Putamen (tissue), 1 donor: ENCODE measurements at places on chromosomes 6 and 20.
A peak's percentile ranks its signal among the peaks of the same experiment; 100 is the strongest.

DNA sequence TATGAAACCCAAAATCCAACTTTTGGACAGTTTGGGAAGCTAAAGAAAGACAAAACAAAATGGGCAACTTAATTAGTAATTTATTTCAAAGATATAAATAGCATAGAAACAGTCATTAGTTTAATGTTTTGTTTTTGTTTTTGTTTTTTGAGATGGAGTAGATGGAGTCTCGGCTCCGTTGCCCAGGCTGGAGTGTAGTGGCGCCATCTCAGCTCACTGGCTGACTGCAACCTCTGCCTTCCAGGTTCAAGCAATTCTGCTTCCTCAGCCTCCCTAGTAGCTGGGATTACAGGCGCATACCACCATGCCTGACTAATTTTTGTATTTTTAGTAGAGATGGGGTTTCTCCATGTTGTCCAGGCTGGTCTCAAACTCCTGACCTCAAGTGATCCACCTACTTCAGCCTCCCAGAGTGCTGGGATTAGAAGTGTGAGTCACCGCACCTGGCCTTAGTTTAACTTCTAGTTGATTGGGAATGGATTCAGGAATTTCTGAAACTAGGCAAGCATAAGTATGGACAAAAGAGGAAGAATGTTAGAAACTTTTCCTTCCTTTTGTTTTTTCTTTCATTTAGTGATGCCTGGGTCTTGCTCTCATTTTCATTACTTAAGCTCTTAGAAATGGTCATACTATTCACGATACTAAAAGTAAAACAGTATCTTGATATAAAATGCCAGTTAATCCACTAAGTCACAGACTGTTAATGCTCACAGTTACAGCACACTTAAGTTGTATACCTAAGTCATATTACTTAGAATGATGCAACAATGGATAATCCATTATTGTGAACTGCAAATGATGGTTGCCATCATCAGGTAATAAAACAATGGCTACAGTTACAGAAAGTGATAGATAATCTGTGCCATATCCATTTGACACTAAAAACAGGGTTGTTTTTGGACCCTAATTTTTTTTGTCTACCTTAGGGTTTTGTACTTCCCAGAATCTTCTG is 8.2 kb downstream of the SENP6 start:
- DNase-seq, result no peak

DNA sequence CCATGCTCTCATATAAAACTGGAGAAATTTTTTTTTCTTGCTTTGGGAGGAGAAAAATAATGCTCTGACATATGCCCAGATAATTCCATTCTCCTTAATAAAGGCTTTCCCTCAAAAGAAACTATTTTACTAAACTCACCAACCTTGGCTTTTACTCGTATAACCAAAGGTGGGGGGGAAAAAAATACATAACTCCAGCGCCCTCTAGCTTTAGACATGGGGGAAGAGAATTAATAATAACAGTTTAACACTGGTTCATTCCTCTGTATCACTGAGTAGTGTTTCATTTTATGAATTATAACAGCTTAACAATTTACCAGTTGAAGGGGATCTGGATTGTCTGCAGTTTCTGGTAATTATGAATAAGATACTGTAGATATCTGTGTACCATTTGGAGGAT is 1226.1 kb downstream of the GRIK2 start:
- no peak for DNase-seq

DNA sequence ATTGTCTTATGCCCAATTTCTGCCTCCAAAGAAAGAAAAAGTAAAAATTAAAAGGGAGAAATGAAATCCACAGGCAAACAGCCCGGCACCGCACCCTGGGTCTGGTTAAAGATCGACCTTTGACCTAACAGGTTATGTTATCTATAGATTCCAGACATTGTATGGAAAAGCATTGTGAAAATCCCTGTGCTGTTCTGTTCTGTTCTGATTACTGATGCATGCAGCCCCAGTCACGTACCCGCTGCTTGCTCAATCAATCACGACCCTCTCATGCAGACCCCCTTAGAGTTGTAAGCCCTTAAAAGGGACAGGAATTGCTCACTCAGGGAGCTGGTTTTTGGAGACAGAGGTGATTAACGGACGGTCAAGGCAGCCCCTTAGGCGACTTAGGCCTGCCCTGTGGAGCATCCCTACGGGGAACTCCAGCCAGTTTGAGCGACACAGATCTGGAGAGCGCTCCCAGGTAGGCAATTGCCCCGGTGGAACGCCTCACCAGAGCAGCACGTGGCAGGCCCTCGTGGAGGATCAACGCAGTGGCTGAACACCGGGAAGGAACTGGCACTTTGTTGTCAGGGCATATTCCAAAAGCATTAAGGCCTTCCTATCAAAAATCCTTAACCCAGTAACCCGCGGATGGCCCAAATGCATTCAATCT is 12.0 kb upstream of the HFE start:
- no peak for DNase-seq

- DNase-seq, result no peak
These were observed 412.8 kb upstream of the AGPAT4 start for GRCh38 chr6:161686655-161687054.

- DNase-seq, result no peak
These were observed 804.0 kb downstream of the C6orf118 start for GRCh38 chr6:164505425-164505824.

GRCh38 chr6:114020196-114020595 is 49.2 kb upstream of the HDAC2 start:
- peak; percentile 54 for DNase-seq

- no peak for DNase-seq
These were observed 173.4 kb downstream of the ARID1B start for GRCh38 chr6:156950531-156950930.

- no peak for DNase-seq
These were observed 281.7 kb upstream of the PRDM1 start for GRCh38 chr6:105804424-105804823.

DNA sequence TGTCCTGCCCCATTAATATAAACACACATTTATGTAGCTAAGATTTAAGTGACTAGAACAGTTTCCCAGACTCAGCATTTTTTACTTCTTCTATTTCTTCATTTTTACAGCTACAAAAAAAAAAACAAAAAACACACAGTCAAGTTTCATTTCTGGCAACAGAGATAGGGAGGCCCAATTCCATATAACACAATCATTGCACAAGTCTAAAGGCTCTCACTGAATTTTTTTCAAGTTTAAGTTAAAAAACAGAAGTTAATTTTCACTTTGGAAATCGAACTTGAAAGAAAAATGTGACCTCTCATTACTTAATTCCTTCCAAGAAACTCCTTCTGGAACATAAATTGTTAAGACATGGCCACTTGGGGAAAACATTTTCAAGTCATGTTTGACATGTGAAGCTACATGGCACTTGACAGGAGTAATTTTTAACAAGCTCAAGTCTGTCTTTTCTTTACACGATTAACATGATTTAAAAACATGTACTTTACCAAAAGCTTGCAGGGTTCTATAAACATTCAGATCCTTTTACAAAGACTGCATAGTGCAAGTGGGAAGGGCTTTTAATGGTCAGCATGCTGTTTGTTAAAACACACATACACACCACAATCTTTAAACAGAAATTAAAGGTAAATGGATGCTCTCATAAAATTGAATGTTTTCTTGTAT is 100.1 kb upstream of the CCDC28A start:
- no peak for DNase-seq

DNA sequence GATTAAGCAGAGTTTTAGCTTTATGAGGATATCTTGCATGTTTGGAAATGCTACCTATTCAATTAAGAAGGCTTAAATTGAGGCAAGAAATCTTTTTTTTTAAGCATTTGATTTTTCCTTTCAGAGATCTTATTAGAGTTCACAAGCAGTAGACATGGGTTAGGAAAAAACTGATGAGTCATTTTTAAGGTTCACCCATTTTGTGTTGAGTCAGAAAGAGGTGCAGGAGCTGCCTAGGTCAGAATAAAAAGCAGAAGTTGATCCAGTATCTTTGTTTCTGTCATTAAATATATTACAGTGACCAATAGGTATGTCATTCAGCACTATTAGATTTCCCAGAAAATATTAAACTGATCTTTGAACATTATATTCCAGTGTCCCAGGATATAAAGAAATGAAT is 306.8 kb downstream of the LMBRD1 start:
- no peak for DNase-seq

GRCh38 chr20:32391003-32391402 is 32.9 kb downstream of the ASXL1 start:
- DNase-seq, result no peak

DNA sequence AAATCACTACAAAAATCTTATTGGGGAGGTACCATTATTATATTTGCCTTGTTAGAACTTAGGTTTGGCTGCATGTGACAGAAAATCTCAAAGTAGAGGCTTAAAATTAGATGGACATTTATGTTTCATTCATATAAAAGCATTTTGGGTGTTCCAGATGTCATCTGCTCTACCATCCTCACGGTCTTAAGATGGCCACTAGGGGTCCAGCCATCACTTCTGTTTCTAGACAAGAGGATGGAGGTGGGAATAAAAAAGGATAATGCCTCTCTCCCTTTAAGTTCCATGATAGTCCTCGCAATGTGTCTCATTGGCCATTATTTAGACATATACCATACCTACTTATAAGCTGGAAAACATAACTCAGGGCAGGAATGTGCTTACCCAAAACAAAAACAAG is 929.5 kb downstream of the KIF16B start:
- DNase-seq, result no peak

DNA sequence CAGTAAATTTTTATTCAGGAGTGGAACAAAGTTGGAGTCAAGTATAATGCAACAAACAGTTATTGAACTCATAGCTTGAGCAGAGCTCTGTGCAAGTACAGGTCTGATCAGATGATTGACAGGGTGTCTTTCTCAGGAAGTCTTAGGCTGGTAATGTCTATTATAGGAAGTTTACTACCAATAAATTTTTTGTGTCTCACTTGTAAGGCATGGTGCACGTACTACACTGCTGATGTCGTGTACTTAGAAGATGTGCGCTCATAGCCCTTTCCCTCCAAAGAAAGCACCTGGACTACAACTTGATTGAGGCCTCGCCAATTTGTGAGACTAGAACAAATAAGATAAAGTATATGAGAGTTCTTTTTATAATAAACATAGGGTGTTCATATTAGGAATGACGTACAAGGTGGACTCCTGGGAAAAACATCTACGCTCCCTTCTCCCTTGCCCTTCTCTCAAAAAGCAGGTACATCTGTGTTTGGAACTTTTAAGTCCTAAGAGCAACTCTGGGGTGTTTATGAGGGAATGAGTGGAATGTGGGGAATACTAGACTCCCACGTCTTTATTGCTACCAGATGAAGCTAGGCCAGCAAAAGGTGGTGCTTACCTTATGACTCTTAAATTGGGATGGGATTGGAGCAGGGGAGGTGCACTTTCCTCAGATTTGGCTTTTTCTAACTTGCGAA is 1.5 kb downstream of the NDUFAF5 start:
- DNase-seq, result no peak

- no peak for DNase-seq
These were observed 85.5 kb downstream of the BMP7 start for GRCh38 chr20:57180954-57181353.
